Activated CD4-positive, alpha-beta T cell treated with anti-CD3 and anti-CD28 coated beads for 48 hours (primary cell): ENCODE measurements at places on chromosomes 11 and 22.

DNA sequence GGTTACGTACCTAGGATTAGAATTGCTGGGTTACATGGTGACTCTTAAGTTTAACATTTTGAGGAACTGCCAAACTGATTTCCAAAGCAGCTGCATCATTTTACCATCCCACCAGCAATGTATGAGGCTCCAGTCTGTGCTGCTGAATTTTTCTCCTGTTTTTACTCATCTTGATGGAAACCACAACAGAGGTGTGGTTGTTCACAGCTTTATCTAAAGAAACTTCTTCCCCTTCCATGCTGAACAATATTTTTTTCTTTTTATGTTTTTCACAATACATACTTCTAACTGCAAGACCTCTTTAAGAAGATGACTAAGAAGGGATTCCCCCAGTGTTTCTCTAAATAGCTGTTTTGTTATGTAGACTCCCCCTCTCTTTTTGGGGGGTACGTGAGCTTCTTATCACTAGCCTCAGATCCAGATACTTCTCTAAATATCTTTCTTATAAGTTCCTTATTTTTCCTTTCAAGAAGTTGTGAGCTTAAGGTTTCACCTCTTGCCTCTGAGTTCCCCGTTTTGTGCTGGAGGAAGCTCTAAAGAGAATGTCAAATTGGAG lies 24.0 kb downstream of the TCP11L1 start:
- no peak for DNase-seq

- DNase-seq: peak; percentile 81
Observed at GRCh38 chr11:14414470-14415461, 55.8 kb upstream of the RRAS2 start.

DNA sequence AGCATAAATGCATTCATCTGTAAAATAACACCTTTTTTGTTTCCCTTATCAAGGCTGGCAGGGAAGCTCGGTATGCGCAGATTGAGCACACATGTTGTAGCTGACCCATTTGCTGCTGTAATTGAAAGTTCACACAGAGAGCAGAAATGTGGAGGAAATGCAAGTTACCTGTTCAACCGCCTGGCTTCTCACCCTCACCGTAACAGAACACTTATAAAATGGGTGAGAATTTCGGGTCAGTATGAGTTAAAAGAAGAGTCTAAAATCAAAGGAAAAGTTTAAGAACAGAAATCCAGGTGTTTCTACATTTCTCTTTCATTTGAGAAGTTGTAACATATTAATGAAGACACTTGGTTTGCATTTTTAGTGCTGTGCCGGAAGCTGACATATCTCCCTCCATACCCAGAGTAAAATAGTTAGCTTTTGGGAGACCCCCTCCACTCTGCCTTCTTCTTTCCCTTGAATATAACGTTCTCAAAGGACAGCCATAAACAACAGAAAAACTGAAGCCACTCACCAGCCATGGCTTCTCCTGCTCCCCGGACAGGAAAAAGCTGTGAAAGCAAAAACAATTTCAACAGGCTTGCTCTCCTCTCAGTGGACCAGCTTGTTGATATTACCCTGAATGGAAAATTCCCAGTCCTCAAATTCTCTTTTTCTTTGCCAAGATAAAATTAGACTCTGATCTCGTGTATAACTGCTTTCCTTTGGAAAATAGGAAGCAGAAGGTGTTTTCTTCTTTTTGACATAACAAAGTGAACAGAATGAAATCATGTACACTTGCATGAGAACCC lies at the start of gene CASP12:
CASP12 (minus strand) TSS at position 570 of the 794 bp plus-strand sequence.
- DNase-seq: no peak

GRCh38 chr11:7671347-7672215 lies 1.7 kb downstream of the CYB5R2 start:
- DNase-seq: peak; percentile 70

- no peak for DNase-seq
Observed at GRCh38 chr22:32043391-32043790, 330 bp downstream of the SLC5A1 start.

DNA sequence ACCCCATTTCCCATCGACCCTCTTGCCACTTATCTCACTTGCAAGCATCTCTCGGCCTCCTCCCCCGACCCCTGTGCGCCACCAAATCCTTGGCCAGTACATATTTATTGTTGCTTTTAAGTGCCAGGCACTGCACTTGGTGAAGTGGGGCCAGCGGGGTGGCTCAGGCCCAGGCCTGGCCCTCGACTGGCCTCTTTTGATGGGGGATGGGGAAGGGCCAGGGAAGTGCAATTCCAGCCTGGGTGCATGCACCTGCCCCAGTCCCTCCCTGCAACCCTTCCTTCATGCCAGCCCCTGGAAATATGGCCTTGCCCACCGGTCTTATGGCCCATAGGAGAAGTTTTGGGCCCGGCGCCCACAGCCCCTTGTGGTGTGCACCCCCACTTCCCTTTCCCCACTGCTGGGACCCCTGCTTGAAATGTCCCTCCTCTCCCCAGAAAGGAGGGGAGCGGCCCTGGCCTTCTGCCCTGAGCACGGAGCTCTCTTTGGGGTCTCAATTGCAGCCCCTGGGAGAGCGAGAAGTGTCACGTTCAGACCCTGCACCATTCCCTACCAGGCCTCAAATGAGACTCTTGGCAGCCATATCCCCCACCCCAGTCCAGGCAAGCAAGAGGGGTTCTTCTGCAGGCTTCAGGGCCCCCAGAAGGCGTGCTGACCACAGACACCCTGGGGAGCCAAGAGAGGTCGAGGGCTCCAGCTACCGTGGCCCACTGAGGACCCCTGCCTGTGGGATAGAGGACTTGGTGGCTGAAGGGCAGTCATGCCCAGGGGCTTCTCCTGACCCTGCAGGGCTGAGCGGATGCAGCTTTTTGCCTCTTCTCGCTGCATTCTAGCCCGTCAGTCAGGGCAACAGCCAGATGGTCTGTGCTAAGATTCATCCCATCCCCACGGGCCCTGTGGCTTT lies 961 bp downstream of the SUSD2 start:
- DNase-seq: no peak

- DNase-seq: no peak
Observed at GRCh38 chr22:28111501-28112189, 192.6 kb upstream of the PITPNB start.

DNA sequence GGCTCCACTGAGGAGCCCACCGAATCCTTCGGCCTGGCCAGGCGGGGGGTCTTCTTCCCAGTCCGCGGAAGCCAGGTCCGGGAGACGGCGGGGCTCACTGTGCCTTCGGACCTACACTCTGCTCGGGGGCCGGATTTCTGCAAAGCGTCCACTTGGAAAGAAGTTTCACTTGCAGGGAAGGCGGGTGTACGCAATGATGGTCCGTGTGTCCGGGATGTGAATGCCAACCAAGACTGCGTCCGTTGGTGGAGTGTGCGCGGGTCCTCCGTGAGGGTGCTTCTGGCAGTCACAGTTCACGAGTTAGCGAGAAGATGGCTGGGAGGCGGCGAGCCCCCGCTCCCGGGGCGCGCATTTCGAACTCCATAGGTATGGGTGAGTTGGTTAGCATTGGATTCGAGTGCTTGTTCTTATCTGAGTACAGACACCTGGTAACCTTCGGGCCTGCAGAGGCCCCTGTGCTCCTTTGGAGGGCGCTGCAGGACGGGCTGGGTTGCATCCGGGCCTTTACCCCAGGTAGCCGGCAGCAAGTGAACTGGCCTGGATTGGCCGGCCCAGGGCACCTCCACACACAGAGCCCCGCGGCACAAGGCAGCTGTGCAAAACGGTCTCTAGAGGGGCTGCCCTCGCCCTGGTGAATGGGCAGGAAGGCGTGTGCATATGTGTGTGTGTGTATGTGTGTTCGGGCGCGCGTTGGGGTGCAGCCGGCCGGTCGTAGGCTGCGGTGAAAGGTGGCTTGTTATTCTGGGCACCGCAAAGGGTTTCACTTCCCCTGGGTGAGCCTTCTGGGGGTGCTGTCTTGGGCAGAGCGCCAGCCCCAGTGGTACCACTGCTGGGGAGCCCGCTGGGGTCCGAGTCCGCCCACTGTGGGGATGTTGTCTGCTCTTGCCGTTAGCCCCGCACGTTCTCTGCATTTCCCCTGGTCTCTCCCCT lies 13.3 kb upstream of the CYP2R1 start:
- DNase-seq: peak; percentile 85
